Caco-2 (cell line): ENCODE measurements at places on chromosomes 11 and 22.

- DNase-seq = peak; percentile 88
These were observed 9.4 kb downstream of the UEVLD start for GRCh38 chr11:18578975-18579598.

- no peak for DNase-seq
These were observed 97.8 kb downstream of the ME3 start for GRCh38 chr11:86574493-86575207.

DNA sequence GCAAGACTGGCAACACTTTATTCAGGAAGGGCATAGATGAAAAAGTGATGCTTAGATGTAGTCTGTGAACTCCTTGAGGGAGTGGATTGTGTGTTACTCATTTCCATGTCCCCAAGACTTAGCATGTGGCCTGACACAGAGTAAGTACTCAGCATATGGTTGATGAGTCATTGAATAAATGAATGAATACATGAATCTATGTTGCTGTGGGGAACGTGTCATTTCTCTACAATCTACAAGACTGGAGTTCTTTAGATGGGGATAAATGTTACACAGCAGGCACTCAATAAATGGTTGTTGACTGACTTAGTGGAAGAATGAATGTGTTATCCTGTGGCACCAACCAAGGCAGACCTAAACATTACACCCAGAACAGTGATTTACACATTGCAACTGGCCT lies 17.9 kb downstream of the BPIFC start:
- no peak for DNase-seq

DNA sequence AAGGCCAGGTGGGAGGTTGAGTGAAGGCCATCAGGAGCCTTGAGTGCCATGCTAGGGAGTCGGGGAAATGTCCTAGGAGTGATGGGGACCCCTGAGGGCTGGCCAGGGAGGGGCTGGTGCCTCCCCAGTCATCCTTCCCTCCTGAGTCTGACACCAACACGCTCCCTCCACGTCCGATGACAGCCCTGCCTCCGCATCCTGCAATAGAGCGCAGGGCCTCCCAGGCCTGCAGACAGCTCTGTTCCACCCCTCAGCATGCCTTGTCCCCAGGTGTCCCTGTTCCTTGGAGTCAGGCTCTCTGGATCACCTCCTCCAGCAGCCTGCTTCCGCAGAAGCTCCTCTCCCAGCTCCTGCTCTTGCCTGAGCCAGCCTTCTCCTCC lies 3.1 kb downstream of the RAC2 start:
- no peak for DNase-seq

DNA sequence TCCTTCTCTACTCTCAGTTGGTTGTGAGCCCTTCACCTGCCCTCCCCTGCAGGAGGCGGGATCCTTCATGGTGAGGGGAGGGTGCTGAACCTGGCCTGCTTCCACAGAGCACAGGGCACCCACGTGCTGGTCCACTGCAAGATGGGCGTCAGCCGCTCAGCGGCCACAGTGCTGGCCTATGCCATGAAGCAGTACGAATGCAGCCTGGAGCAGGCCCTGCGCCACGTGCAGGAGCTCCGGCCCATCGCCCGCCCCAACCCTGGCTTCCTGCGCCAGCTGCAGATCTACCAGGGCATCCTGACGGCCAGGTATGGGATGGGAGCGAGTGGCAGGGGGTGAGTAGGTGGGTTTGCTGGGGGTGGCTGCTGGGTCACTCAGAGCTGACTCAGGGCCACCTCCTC lies 6.3 kb downstream of the SSH3 start:
- DNase-seq = peak; percentile 38

GRCh38 chr11:134942681-134943080 lies 530.6 kb upstream of the B3GAT1 start:
- no peak for DNase-seq
